Stomach (tissue), 19 donors: ENCODE measurements at places on chromosomes 7 and 10. TPM values are rescaled to one million over a fixed set of nuclear protein-coding genes. Genes with fewer than 3 reads are reported as not detected.

- no peak for DNase-seq
These were observed 20.1 kb upstream of the DDIT4 start for GRCh38 chr10:72253578-72253977.

GRCh38 chr10:92970301-92971070 lies 90.1 kb upstream of the CYP26C1 start:
- DNase-seq = no peak

- no peak for DNase-seq
These were observed 250.3 kb downstream of the SNX13 start for GRCh38 chr7:17690030-17690429.

DNA sequence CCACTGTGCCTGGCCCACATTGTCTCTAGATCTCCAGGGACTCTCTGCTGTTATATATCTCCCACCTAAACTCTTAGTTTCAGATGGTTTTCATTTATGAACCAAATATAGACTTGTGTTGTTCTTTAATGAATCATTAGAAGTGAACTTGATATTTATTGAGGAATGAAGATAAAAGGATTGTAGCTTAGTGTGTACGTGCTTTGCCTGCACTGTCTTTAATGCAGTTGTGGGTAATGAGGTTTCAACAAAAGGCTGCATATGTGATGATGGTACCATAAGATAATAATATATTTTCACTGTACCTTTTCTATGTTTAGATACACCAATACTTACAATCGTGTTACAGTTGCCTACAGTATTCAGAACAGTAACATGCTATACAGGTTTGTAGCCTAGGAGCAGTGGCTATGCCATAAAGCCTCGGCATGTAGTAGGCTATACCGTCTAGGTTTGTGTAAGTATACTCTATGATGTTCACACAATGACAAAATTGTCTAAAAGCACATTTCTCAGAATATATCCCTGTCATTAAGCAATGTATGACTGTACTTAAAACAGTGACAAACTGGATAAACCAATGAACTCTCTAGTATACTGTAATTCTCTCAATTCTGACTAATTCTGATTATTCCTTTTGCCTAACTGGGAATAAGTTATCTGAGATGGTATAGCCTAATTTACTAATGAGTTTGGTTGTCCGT lies 25.2 kb downstream of the VCL start:
- no peak for DNase-seq

DNA sequence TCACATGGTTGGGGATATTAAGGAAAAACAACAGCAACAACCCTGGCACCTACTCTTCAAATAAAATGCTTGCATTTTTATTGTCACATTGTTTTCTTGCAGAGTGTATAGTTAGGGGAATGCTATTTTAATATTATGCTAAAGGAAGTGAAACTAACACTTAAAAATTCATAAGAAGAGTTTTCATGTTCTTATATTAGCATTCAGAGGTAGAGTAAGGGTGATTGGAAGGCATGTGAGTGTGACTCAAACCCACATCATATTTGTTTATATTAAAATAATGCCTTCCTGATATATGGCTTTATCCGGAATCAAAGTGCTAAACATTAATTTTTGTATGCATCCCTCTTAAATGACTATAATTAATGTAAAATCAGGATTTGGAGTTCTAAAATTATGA lies 59.8 kb upstream of the TES start:
- DNase-seq = no peak

GRCh38 chr7:33130184-33130583 lies 820 bp downstream of the BBS9 start:
- peak; percentile 11 for DNase-seq

DNA sequence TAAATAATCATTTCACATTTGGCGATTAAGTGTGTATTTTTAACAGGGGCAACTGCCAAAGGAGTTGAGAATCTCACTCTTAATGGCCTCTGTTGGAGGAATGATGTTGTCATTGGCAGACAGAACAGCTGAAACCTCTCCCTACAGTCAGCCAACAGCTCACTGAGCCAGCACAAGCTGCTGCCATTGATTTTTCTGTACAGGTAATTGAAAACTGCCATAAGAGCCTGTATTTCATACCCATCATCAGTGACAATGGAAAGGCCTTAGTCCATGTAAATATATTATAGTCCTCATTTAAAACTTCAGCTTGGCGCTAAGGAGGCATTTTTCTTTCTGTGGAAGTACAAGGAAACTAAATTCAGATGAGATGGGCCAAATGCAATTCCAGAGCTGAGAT lies 28.1 kb upstream of the PTN start:
- DNase-seq = peak; percentile 23

- DNase-seq = no peak
These were observed 68.6 kb upstream of the IMMP2L start for GRCh38 chr7:111630862-111631261.

The MKX gene
- total RNA-seq = not detected

The AEBP1 gene
- 179 TPM for total RNA-seq
